Spinal cord (tissue), 10 donors: ENCODE measurements at places on chromosomes 3 and 15. TPM values are rescaled to one million over a fixed set of nuclear protein-coding genes. Genes with fewer than 3 reads are reported as not detected.

- H3K4me3 ChIP-seq = no peak overlapping the region
- no peak overlapping the region for H3K27ac ChIP-seq
- no peaks in the 10 kb centered on the region for H3K4me1 ChIP-seq
- no peaks in the 10 kb centered on the region for H3K36me3 ChIP-seq
- no peaks in the 10 kb centered on the region for H3K27me3 ChIP-seq
- no peak for DNase-seq
Measured at GRCh38 chr3:8579096-8579495, 65.5 kb downstream of the SSUH2 start.

DNA sequence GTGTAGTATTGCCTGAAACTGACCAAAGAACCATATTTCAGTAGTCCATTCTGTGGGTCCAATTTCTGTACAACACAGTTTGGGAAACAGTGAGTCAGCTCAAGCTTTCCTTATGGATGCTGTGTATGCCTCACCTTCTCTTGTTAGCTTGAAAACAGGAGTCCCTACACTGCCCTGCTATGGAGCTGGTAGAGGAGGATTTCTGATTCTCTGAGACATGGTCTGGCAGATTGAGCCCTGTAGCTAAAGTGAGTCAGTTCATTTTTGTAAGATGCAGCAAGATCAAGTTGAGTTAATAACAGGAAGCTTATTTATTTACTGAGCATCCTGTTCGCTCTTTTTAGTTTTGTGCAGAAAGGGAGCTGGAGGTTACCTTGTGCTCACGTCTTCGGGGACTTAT lies 424.1 kb upstream of the RBMS3 start:
- DNase-seq = no peak
- H3K4me3 ChIP-seq = no peak overlapping the region
- H3K27ac ChIP-seq = no peak overlapping the region
- no peaks in the 10 kb centered on the region for H3K27me3 ChIP-seq
- no peaks in the 10 kb centered on the region for H3K36me3 ChIP-seq

DNA sequence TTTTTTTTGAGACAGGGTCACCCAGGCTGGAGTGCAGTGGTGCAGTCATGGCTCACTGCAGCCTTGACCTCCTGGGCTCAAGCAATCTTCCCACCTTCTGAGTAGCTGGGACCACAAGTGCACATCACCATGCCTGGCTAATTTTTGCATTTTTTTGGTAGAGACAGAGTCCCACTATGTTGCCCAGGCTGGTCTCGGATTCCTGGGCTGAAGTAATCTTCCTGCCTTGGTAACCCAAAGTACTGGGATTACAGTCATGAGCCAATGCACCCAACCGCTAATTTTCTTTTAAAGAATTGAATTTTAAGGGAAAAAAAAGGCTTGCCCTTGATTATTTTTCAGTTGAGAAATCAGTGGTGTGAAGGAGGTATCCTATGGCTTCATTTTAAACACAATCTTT lies 334.0 kb downstream of the SOX2 start:
- H3K4me1 ChIP-seq = peaks cover 4% of the 10 kb centered on the region
- no peak overlapping the region for H3K27ac ChIP-seq
- DNase-seq = peak; percentile 2
- no peaks in the 10 kb centered on the region for H3K27me3 ChIP-seq
- no peaks in the 10 kb centered on the region for H3K36me3 ChIP-seq
- H3K4me3 ChIP-seq = no peak overlapping the region

Gene GRK7
- total RNA-seq = 0.20 TPM

DNA sequence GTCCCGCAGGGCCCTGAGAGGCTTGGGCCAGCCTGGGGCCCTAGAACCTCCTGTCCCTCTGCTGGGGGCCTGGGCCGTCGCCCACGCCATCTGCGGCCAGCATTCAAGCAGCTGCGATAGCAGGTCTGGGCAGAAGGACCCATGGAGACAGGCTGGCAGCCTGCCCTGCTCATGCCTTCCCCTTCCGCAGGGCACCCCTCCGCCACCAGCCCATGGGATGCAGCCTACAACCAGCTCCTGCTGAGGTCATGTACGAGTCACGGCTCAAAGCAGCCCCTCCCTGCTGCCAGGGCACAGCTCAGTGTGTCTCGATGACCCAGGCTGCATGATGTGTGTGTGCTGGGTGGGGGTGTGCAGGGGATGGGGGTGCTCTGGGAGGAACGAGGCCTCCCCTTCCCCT lies 27.8 kb downstream of the DUSP7 start:
- H3K4me1 ChIP-seq = peaks cover 57% of the 10 kb centered on the region
- H3K27ac ChIP-seq = no peak overlapping the region
- peaks cover 5% of the 10 kb centered on the region for H3K36me3 ChIP-seq

DNA sequence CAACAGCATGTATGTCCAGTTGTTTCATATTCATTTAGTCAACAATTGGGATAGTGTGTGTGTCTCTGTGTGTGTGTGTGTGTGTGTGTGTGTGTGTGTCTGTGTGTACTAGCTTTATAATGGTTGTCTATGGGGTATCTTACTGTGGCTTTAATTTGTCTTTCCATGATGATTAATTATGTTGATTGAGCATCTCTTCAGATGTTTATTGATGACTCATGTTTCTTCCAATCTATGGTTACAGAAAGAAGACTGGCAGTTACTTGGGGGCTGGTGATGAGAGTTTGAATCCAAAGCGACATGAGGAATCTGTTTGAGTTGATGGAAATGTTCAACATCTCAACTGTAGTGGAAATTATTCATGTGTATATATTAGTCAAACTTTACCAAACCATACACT lies 440.1 kb downstream of the ZNF385D start:
- no peaks in the 10 kb centered on the region for H3K4me1 ChIP-seq
- DNase-seq = no peak
- H3K36me3 ChIP-seq = no peaks in the 10 kb centered on the region
- H3K4me3 ChIP-seq = no peak overlapping the region
- no peaks in the 10 kb centered on the region for H3K27me3 ChIP-seq
- H3K27ac ChIP-seq = no peak overlapping the region

GRCh38 chr15:69606144-69606543 lies 153.5 kb downstream of the RPLP1 start:
- H3K27ac ChIP-seq = no peak overlapping the region
- DNase-seq = no peak
- no peak overlapping the region for H3K4me3 ChIP-seq

DNA sequence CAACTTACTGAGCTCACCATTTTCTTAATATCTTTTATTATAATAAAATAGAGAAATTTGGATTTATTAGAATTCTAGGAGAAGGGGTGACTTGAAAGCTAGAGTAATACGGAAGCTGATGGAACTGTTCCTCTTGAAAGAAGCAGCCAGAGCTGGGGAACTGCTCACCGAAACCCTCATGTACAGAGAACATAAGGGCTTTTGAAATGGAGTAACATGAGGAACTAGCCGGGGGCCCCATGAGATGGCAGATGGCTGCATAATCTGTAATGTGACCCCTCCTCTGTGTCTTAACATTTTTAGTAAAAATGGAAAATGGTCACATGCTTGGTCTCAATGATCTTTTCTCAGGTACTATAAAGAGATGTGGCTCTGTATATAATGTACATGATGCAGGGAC lies 15.7 kb upstream of the DYNC1LI1 start:
- H3K4me3 ChIP-seq = no peak overlapping the region
- H3K36me3 ChIP-seq = no peaks in the 10 kb centered on the region
- H3K4me1 ChIP-seq = no peaks in the 10 kb centered on the region

DNA sequence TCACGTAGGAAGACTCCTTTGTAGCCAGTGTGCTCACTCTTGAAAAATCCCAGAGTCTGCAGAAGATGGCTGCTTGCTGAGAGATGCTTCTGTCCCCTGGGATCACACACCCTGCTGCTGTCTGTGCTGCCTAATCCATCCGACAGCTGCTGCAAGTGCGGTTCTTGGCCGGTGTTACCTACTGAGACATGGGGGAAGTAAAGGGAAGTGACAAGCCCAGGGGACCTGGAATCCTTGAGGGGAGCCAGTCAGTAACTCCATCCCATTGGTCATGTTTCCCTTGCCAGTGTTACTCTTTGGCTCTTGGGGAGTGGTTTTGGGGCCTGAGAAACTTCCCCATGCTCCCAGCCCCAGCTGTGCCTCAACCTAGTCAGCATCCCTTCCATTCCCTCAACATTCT lies 8.3 kb upstream of the CPNE9 start:
- H3K27ac ChIP-seq = no peak overlapping the region
- peaks cover 9% of the 10 kb centered on the region for H3K4me1 ChIP-seq
- H3K4me3 ChIP-seq = no peak overlapping the region
- no peaks in the 10 kb centered on the region for H3K27me3 ChIP-seq
- DNase-seq = no peak

DNA sequence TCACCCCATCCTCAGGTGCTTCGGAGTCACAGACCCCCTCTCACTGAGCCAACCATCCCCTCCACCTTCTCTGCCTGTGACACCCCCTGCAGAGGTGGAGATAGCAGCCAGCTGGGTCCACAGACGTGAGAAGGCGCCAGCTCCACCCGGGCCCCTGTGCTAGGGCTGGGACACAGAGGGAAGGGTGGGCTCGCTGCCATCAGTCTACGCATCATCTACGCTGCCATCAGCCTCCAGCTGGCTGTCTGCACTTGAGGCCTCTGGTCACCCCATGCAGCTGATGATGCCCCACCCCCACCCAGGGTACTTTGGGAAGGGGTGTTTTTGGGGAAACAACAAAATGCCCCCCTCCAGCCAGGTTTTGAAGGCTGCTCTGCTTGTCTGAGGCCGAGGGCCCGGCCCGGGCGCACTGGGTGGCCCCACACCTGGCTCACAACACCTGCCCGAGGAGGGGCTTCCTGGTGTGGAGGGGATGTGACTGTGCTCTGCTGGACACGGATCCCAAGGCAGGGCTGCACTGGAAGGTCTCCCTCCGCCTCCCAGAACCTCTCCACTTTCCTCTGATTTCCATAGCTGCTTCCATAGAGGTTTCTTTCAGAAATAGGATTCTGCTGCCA lies 163.4 kb upstream of the IQSEC1 start:
- no peak overlapping the region for H3K4me3 ChIP-seq
- DNase-seq = no peak
- no peak overlapping the region for H3K27ac ChIP-seq
- peaks cover 8% of the 10 kb centered on the region for H3K36me3 ChIP-seq
- peaks cover 3% of the 10 kb centered on the region for H3K27me3 ChIP-seq

DNA sequence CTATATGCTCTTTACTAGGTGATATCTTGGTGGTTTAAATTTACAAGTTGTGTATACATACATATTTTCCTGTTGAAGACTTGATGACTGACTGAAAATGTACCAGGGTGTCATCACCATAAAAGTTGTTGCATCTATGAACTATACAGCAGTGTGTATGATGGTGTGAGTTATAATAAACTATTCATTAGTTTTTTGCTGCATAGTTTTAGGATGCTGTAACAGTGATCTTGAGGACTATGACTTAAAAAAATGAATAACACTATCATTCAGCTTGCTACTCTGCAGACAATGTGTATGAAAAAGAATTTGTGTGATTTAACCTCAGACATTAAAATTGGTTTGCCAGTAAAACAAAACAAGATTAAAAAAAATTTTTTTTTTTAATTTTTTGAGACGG lies 49.0 kb downstream of the UBE2E2 start:
- H3K27ac ChIP-seq = no peak overlapping the region
- H3K36me3 ChIP-seq = no peaks in the 10 kb centered on the region
- no peaks in the 10 kb centered on the region for H3K27me3 ChIP-seq
- H3K4me1 ChIP-seq = peaks cover 2% of the 10 kb centered on the region

DNA sequence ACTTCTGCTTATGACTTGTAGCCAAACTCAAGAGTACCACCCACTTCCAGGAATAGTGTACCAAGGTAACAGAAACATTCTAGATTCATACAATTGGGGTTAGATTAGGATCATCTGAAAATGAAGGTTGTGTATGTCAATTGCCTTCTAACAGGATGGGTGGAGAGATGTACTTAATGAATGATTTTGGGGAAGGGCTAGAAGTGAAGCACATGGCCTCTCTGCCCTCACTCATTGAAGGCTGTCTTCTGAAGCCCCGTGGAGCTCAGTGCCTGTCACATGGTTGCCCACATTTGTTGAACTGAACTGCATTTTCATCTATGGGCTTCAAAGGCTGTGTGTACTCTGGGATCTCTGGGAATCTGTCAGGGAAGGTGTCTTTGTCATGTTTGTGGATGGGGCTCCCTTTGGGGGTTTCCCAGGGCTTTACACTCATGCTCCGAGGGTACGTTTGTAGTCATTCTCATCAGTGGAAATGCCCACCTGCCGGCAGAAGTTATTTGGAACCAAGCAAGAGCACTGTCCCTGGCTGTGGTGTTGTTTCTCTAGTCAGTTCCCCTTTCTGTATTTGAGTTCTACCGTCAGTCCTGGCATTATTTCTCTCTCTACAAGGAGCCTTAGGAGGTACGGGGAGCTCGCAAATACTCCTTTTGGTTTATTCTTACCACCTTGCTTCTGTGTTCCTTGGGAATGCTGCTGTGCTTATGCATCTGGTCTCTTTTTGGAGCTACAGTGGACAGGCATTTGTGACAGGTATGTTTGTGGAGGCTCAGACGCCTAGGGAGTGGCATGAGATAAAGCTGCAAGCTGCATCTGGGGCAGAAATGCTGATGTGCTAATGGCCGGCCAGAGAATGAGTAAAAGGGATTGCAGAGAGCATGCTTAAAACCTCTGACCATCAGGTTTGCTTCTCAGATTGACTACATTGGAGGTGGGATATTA lies 22.4 kb downstream of the CD86 start:
- no peak overlapping the region for H3K27ac ChIP-seq
- no peak for DNase-seq
- H3K4me3 ChIP-seq = no peak overlapping the region
- no peaks in the 10 kb centered on the region for H3K27me3 ChIP-seq
- no peaks in the 10 kb centered on the region for H3K36me3 ChIP-seq

Gene CCRL2
- 3.9 TPM for total RNA-seq

GRCh38 chr3:42117175-42118008 lies 26.2 kb downstream of the TRAK1 start:
- DNase-seq = no peak
- no peaks in the 10 kb centered on the region for H3K36me3 ChIP-seq
- H3K27ac ChIP-seq = peak overlapping the region; percentile 52
- peaks cover 21% of the 10 kb centered on the region for H3K4me1 ChIP-seq
- H3K27me3 ChIP-seq = no peaks in the 10 kb centered on the region

Gene CATSPER2
- total RNA-seq = 5.1 TPM

DNA sequence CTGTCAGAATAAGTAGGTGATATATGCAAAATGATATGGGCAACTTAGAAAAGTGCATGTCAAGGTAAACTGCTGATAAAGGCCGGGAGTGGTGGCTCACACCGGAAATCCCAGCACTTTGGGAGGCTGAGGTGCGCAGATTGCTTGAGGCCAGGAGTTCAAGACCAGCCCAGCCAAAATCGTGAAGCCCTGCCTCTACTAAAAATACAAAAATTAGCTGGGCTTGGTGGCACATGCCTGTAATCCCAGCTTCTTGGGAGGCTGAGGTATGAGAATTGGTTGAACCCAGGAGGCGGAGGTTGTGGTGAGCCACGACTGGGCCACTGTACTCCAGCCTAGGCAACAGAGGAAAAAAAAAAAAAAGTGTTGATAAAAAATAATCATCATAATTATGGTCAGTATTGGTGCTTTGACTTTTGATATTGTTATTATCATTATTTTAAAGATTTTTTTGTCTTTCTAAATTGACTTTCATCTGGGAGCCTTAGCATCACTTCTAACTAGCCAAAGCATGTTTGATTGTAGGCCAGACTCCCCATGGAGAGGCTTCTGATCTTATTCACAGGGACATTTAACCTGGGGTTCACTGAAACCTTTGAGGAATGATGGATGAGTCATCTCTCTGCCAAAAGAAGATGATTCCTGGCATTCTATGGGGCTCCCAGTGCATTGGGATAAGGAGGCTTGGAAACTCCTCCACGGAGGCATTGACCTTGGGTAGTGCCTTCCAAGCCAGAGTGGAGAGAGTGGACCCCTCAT lies 5.6 kb downstream of the ZBTB38 start:
- no peaks in the 10 kb centered on the region for H3K4me1 ChIP-seq
- H3K36me3 ChIP-seq = no peaks in the 10 kb centered on the region
- no peak for DNase-seq
- no peaks in the 10 kb centered on the region for H3K27me3 ChIP-seq

GRCh38 chr3:156711113-156711512 lies 36.7 kb downstream of the TIPARP start:
- H3K36me3 ChIP-seq = no peaks in the 10 kb centered on the region
- DNase-seq = no peak
- H3K4me3 ChIP-seq = no peak overlapping the region
- H3K27me3 ChIP-seq = no peaks in the 10 kb centered on the region
- no peak overlapping the region for H3K27ac ChIP-seq
